ENCODE measurements at places on chromosomes 7 and 10.

- DNase-seq: peak; percentile 88
Observed at GRCh38 chr7:154913638-154914307, 89.2 kb downstream of the PAXIP1 start.

GRCh38 chr7:43076189-43076605 lies 36.2 kb upstream of the HECW1 start:
- no peak for DNase-seq

DNA sequence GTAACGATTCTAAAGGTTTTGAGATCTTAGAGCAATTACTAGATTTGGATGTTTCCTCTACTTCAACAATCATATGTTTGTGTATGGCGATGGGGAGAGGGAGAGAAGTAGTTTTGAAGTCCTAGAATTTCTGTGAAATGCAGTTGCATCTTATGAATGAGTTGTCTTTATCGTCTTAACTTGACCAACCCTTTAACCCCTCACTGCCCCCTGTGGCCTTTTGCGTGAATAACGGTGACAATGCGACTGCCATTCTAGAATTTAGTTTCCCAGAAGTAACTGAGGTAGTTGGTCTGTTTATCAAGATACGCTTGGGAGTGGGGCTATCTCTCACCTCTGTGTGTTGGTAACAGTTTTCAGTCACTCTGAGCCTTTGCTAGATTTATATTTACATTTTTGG lies 204.6 kb downstream of the HDAC9 start:
- DNase-seq: no peak

DNA sequence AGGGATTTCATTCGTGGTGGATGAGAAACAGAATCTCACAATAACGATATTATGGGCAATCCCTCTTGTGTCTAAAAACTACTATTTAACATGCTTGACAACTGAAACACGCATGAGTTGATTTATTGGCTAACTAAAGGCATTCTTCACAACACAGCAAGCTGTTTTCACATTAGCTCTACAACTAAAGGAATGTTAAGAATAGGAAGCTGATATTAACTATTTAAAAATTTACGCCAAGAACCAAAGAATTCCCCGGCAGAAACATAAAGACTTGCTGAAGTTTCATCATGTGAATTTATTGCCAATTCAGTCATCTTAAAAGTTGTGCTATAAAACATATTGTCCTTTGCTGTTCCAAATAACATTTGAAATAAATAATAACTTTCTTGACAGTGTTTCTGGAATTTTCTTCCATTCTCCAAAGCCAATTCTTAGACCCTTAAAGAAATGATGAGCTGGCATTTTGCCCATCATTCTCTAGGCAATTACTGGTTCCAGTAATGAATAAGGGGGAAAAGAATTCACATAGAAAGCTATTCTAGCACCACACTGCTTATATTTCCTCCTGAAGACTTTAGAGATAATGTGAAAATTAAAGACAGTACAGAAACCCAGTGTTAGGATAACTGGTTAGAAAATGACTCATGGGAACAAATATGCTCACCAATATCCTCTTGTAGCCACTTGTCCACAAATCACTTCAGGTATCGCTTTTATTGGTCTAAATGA lies 233.1 kb downstream of the PARD3 start:
- no peak for DNase-seq

DNA sequence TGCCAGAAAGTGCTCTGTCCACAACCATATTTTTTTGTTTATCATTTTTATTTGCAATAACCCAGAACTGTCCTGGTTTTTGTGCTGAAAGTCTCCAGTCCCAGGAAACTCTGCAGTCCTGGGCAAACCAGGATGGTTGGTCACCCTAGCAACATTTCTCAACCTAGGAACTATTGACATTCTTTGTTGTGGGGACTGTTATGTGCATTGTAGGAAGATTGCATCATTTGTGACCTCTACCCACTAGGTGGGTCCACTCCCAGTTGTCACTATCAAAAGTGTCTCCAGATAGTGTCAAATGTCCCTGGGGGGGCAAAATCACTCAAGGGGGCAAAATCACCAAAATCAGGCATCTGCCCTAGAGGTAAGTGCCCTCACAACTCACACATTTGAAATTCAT lies 14.0 kb upstream of the SRI start:
- DNase-seq: no peak

GRCh38 chr10:99930731-99931550 lies 78.8 kb downstream of the DNMBP start:
- DNase-seq: no peak

- no peak for DNase-seq
Observed at GRCh38 chr10:29112827-29113615, 175.8 kb upstream of the LYZL1 start.

DNA sequence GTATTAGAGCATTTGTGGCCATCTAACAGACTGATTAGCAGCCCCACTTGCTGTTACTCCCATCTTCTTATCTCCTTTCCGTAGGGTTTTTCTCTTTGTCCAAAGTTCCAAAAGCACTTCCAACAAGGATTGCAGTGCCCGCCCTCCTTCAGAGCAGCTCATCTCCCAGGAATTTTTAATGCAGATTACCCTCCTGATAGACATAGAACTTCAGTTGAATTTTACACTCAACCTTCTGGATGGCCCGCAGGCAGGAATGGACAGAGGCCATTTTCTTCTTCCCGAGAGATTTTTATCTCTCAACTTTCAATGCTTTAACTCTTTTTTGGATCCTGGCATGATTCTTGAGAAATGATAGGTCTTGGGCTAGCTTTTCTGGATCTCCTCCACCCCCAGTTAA lies 23.3 kb downstream of the PRKG1 start:
- no peak for DNase-seq

- no peak for DNase-seq
Observed at GRCh38 chr10:114664127-114664526, 6.1 kb upstream of the ABLIM1 start.

GRCh38 chr7:69882269-69882668 lies 284.0 kb downstream of the AUTS2 start:
- no peak for DNase-seq

GRCh38 chr7:99631295-99632109 lies 14.8 kb downstream of the ZSCAN25 start:
- DNase-seq: no peak

GRCh38 chr10:29646960-29647461 lies 12.2 kb upstream of the SVIL start:
- DNase-seq: no peak

DNA sequence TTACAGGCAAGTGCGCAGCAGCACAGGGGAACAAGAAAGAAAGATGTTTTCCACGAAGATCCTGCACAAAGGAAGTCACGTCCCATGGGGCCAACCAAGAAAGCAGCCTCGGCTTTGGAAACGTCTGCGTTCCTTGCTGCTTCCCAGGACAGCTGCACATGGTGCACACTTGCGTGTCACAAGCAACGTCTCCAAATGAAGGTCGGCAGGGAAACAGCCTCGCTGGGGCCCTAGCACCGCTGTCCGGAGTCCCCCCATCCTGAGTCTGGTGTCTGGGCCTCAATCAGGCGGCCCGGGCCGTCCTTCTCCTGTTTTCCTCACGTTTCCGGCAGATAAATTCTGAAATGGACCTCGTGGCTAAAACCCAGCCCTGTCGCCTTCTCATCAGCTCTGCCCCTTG lies 206.2 kb downstream of the DIP2C start:
- no peak for DNase-seq

- no peak for DNase-seq
Observed at GRCh38 chr7:42319631-42320030, 82.6 kb upstream of the GLI3 start.

GRCh38 chr7:158758586-158759244 lies 54.1 kb upstream of the NCAPG2 start:
- DNase-seq: no peak

DNA sequence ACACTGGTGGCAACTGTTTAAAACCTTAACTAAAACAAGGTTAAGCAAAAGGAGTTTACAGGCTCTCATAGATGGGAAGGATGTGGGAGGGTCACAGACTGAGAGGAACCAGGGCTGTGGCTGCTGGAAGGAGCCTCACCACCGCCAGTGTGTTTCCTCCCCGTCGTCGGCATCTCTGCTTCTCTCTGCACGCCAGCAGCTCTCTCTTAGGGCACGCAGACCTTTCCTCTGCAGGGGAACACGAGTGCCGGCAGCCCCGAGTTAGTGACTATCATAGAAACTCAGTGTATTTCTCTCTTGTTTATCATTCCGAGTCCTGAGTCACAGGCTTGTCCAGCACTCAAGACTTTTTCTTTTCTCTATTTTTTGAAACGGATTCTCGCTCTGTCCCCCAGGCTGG lies 8.1 kb upstream of the SH2D4B start:
- no peak for DNase-seq

- DNase-seq: no peak
Observed at GRCh38 chr10:86168256-86168655, 198.3 kb downstream of the GRID1 start.

- DNase-seq: no peak
Observed at GRCh38 chr7:43014406-43014805, 82.2 kb downstream of the MRPL32 start.

- DNase-seq: no peak
Observed at GRCh38 chr10:15420858-15421257, 49.8 kb upstream of the FAM171A1 start.

- no peak for DNase-seq
Observed at GRCh38 chr10:63702092-63702491, 180.9 kb downstream of the REEP3 start.

GRCh38 chr7:14069961-14070360 lies 80.5 kb upstream of the ETV1 start:
- DNase-seq: no peak

DNA sequence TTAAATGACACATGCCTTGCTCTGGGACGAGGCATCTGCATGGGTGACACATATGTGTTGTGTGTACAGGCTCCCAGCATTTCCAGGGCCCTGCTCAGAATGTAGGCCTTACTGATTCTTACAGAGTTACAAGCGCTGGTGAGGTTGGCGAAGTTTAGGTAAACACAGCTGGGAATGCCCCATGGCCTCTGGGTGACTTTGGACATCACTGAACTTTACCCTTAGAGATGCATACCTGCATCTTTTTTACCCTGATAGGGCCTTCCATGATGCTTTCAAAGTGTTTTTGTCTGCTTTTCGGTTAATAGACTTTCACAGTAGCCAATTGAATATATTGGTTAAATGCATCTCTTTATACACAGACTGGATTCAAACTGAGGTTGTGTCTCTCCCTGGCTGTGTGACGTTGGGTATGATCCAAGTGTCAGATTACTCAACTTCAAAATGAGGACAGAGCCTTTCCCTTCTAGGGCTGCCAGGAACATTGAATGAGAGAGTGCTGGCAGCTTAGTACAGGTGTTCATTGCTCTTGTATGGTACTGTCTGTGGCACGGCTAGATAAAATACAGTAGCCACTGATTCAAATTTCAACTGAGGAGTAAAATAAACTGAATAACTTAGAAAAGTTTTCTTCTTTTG lies 29.5 kb downstream of the EGFR start:
- no peak for DNase-seq

All from stimulated activated CD8-positive, alpha-beta memory T cell treated with anti-CD3 and anti-CD28 coated beads, Interleukin-2, amount 100 ng/mL, for 48 hours (primary cell).